ENCODE measurements at places on chromosomes 1 and 21. TPM values are rescaled to one million over a fixed set of nuclear protein-coding genes. Genes with fewer than 3 reads are reported as not detected.

GRCh38 chr1:40638097-40639036 lies 27.1 kb downstream of the RIMS3 start:
- DNase-seq = no peak

RBM11 gene
- total RNA-seq = not detected

- DNase-seq = no peak
These were observed 176.0 kb downstream of the CAMTA1 start for GRCh38 chr1:6961289-6961688.

CHI3L2 gene
- total RNA-seq = 2.5 TPM

RWDD3 gene
- total RNA-seq = 18.4 TPM

LENEP gene
- total RNA-seq = not detected

DNA sequence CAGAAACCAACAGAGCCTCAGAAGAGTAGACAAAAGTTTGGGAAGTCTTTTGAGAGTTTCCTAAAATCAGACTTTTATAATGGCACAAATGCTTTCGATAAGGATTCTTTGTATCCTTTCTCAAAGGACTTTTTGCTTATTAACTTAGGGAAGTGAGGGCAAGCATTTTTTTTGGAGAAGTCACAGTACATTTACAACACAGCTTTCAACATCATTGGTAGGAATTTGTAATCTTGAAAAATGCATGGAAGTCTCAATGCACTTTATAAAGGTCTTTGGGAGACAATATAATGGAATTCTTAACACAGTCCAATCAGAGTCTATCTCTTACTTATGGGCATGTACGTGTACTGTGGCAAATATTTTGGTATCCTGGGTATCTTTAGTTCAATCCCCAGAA lies 325.8 kb upstream of the NR5A2 start:
- no peak for DNase-seq

DNA sequence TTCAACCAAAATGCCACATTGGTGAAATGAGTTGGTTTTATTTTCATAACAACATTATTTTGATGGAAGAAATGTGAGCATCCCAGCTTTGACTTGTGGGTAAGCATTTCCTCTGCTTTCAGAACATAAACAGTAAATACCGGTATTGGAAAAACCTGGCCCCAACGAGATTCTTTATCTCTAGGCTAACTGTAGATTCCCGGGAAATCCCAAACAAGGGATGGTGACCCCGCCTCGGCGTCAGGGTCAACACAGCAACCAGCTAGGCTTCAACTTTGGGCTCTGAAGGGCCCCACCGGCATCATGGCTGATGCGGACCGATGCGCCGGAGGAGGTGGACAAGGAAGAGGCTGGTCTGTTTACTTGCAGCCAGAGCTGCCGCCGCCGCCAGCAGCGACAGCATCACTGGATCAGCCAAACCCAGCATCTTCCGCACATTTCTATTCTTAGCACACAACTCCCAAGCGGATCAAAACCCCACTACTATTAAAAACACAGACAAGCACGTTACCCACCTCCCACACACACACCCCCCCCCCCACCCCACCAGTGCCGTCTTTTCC lies 1.1 kb downstream of the AKT3 start:
- peak; percentile 71 for DNase-seq

TCHH gene
- not detected for total RNA-seq

C4BPA gene
- not detected for total RNA-seq

PLA2G2C gene
- total RNA-seq = not detected

DNA sequence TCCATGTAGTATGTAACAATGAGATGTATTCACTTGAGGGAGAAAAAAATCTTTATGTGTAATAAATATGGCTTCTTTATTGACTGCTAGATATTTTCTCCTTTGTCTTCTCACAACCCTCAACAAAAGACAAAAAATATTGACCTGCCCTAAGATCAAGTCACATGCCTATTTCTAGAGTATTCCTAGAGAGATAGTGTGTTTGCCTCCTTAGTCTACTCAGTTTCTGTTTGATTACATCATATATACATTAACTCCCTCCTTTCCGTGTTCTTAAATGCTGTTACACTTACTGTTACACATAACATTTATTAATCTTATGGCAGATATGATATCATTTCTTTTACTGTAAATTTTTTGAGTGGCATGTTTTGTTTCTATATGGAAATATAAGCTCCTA lies 281.6 kb upstream of the RGS18 start:
- no peak for DNase-seq

DNA sequence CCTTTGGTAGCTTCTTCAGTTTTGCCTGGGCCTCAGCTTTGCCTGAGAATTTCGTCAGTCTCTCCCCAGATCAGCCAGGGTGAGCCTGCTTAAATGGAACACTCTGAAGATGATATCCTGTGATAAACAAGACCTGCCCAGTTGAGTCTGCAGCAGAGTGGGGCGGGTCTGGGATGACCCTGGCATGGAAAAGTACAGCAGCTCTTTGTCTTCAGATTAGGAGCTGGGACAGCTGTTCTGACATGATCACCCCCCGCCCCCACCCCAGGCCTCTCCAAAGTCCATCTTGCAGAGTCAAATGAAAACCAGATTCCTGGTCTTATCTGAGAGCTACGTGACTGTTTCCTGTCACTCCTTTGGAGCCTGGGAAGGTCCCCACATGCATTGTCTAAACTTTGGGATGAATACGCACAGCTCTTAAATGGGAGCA lies 2.2 kb upstream of the TMEM51 start:
- no peak for DNase-seq

DNA sequence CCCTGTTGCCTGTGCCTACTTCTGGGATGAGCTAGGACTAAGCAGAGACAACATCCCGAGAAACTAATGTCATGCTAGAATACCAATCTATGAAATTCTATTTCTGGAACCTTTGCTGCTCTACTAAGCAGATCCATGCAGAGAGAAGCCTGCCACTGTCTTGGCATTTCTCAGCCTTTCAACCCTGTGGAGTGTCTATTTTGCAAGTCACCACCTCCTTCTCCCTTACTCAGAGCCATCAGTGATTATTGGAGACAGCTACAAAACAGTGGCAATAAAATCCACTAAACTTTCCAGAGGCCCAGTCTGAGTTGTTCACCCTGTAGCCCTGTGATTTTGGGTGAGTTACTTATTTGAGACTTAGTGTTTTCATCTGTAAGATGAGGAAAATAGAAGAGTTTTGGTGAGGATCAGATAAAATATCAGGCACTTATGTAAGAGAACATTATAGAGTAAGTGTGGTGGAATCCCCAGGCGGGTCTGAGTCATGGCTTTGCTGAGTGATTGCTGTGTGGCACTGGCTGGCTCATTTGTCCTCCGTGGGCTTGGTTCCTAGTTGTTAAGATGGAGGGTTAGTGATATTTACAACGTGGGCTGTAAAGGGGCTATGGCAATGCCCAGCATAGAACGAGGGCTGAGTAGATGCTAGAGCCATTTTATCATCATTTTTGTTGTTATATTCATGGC lies 61.1 kb downstream of the FMN2 start:
- DNase-seq = peak; percentile 29

KIRREL1 gene
- total RNA-seq = 179 TPM

DNA sequence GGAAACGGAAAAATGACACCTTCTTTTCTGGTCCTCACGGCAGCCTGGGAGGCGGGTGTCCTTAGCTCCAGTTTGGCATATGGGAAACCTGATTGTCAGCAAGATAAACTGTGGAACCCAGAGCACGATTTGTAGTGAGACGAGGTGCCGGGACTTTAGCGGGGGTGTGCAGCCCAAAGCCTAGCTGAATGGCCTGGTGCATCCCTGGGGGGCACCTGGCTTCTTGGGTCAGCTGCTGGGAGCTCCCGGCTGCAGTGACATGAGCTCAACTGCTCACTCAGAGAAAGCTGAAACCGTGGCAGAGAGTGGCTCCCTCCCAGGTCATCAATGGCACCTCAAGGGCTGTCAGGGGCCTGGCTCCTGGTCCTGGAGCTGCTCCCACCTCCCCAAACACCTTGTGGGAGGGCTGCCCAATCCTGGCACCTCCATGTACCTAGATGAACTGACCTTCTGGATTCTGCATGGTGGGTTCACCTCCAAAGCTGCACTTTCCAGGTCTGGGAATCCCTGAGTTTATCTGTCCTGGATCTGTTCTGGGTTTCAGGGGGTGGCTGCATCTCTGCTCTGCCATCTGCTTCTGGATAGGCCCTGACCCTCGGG lies 260.5 kb downstream of the MATN1 start:
- no peak for DNase-seq

DNA sequence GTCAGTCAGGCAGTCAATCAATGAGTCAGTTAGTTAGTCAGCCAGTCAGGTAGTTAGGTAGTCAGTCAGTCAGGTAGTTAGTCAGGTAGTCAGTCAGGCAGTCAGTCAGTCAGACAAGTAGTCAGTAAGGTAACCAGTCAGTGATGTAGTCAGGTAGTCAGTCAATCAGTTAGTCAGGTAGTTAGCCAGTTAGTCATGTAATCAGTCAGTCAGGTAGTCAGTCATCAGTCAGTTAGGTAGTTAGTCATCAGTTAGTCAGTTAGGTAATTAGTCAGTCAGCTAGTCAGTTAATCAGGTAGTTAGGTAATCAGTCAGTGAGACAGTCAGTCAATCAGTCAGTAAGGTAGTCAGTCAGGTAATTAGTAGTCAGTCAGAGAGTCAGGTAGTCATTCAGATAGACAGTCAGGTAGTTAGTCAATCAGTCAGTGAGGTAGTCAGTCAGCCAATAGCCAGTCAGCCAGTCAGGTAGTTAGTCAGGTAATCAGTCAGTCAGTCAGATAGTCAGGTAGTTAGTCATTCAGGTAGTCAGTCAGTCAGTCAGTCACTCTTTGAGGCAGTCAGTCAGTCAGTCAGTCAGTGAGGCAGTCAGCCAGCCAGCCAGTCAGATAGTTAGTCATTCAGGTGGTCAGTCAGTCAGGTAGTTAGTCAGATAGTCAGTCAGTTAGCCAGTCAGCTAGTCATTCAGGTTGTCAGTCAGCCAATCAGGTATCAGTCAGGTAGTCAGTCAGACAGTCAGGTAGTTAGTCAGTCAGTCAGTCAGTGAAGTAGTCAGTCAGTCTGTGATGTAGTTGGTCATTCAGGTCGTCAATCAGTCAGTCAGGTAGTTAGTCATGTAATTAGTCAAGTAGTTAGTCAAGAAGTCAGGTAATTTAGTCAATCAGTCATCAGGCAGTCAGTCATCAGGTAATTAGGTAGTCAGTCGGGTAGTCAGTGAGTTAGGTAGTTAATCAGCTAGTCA lies 15.3 kb downstream of the KRTAP10-1 start:
- no peak for DNase-seq

GRCh38 chr1:41492341-41492848 lies 7.9 kb upstream of the EDN2 start:
- no peak for DNase-seq

- no peak for DNase-seq
These were observed 10.8 kb downstream of the PLA2G2D start for GRCh38 chr1:20108366-20109123.

GRCh38 chr1:3814065-3814464 lies 17.8 kb upstream of the LRRC47 start:
- DNase-seq = no peak

ADGRB2 gene
- 11.3 TPM for total RNA-seq

- DNase-seq = no peak
These were observed 307.9 kb downstream of the COL11A1 start for GRCh38 chr1:102800406-102800805.

SLC6A17 gene
- 0.34 TPM for total RNA-seq

CASQ1 gene
- total RNA-seq = 0.60 TPM

- DNase-seq = peak; percentile 74
These were observed 8.2 kb upstream of the SMCP start for GRCh38 chr1:152869808-152870419.

HYI gene
- not detected for total RNA-seq

DNA sequence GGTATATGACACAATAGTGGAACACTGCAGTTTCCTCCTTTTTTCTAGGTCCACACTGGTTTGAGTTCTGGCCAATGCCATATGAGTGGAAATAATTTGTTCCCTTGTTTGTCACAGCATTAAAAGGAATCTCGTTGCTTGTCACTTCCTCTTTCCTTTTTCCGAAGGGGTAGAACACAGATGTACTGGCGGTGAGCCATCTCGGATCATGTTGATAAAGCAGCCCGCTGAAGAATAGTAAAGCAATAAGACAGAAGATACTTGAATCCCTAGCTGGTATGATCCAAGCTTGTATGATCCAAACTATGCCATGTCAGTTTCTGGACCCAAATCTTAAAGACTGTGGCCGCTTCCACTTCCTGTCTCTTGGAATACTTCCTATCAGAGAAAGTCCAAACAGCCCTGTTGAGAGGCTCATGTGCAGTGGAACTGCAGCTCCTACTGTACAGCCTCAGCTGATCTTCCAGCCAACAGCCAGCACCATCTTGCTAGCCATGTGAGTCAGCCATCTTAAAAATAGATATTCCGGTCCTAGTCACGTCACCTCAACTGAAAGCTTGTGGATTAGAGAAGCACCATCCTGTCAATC lies 40.3 kb downstream of the CFHR5 start:
- DNase-seq = no peak

TNFRSF14 gene
- total RNA-seq = 0.10 TPM

TRAPPC3 gene
- 110 TPM for total RNA-seq

DNA sequence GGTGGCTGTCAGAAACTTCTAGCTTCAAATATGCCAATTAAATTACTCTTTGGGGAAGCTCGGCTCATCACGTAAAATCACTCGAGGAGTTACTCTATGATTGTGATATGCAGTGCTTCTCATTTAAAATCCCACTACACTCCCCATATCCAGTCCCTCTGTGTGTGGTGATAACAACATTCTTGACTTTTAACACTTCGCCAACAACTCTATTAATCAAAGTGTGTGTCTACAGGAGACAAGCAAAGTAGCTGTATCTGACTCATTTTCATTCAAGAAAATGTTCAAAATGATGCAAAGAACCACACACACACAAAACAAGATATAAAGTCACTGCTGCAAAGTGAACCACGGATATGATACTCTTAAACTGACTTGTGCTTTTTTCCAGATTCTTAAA lies 341.3 kb downstream of the DSCAM start:
- no peak for DNase-seq

CTNNBIP1 gene
- total RNA-seq = 18.0 TPM

TAGLN2 gene
- total RNA-seq = 929 TPM

GRCh38 chr1:54979327-54979891 lies 1.0 kb upstream of the TMEM61 start:
- no peak for DNase-seq

CITED4 gene
- 5.3 TPM for total RNA-seq

TNFRSF4 gene
- total RNA-seq = not detected

DNA sequence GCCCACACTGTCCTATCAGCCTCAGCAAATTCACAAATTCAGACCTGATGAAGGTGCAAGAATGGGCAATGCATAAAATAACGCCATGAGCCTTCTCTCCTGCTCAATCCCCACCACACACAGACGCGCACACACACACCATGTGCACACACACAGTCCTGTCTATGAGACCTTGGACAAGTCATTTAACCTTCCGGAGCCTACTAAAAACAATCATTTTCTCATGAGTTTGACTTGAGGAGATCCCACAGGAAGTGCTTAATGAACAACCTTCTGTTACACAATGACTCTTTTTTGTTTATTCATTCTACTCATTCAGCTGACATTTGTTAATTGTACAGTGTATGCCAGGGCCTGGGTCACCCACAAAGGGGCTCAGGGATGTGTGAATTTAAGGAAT lies 125.4 kb downstream of the EDEM3 start:
- DNase-seq = no peak

GRCh38 chr1:243734308-243734695 lies 115.7 kb downstream of the AKT3 start:
- DNase-seq = no peak

LAD1 gene
- total RNA-seq = 0.67 TPM

- no peak for DNase-seq
These were observed 53.4 kb upstream of the ATP5PO start for GRCh38 chr21:33968995-33969348.
